ENCODE measurements at places on chromosomes 6 and 20.
A peak's percentile ranks its signal among the peaks of the same experiment; 100 is the strongest.

GRCh38 chr6:163406366-163406765, 8.2 kb upstream of the QKI start:
- H3K4me3 ChIP-seq = peak overlapping the region; percentile 42
- H3K27ac ChIP-seq = peak overlapping the region; percentile 71
- H3K36me3 ChIP-seq = no peaks in the 10 kb centered on the region
- no peak for DNase-seq

DNA sequence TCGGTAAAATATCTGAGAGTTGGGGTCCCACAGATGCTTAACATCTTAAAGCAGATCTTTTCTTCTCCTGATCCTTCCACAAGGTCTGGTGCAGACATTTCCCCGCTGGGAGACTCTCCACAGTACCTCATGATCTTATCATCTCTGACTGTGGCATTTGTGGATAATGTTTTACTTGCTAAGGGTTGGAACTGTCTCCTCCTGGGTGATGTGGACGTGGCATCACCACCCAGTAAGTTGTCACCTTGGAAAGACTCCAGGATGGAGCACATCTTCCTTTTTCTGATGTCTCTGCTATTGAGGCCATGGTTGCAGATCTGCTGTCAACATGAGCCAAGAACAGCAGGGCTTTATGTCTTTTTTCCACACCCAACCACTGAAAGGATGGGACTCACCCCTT, 42.0 kb upstream of the FANCE start:
- no peak for DNase-seq
- peaks cover 5% of the 10 kb centered on the region for H3K4me1 ChIP-seq
- H3K36me3 ChIP-seq = no peaks in the 10 kb centered on the region
- H3K27me3 ChIP-seq = no peaks in the 10 kb centered on the region
- H3K27ac ChIP-seq = no peak overlapping the region

GRCh38 chr20:37649017-37649416, 44.8 kb upstream of the CTNNBL1 start:
- H3K4me3 ChIP-seq = no peak overlapping the region
- H3K27me3 ChIP-seq = no peaks in the 10 kb centered on the region
- no peak overlapping the region for H3K27ac ChIP-seq
- H3K36me3 ChIP-seq = no peaks in the 10 kb centered on the region

GRCh38 chr20:16694161-16694560, 35.7 kb upstream of the SNRPB2 start:
- no peak overlapping the region for H3K27ac ChIP-seq
- H3K36me3 ChIP-seq = no peaks in the 10 kb centered on the region
- DNase-seq = no peak
- no peaks in the 10 kb centered on the region for H3K4me1 ChIP-seq

DNA sequence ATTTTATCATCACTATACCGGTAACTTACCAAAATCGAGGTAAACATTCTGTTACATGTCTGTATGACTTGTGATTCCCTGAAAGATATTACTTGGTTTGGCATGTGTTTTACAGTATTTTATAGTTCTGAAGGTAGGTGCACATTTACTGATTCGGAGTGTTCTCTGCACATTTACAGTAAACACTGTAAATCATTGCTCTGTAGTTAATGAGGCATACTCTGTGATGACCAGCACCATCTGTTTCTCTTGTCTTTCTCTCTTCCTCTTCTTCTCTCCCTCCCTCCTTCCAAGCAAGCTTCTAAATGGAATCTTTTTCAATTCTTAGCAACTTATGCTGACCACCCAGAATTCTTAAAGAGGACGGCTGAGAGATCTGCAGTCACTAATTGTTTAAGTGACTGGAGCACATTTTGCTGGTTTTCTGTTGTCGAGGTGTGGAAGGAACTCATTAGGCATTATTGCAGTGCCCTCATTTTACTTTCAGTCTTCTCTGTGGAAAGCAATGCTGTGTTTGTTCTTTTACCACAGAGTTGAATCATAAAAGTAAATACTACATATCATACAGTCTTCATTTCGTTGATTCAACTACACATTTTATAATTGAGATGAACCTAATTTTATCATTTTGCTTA, 126.5 kb downstream of the UTRN start:
- H3K27me3 ChIP-seq = no peaks in the 10 kb centered on the region
- no peaks in the 10 kb centered on the region for H3K36me3 ChIP-seq
- no peak overlapping the region for H3K27ac ChIP-seq
- no peak overlapping the region for H3K4me3 ChIP-seq
- peaks cover 25% of the 10 kb centered on the region for H3K4me1 ChIP-seq

DNA sequence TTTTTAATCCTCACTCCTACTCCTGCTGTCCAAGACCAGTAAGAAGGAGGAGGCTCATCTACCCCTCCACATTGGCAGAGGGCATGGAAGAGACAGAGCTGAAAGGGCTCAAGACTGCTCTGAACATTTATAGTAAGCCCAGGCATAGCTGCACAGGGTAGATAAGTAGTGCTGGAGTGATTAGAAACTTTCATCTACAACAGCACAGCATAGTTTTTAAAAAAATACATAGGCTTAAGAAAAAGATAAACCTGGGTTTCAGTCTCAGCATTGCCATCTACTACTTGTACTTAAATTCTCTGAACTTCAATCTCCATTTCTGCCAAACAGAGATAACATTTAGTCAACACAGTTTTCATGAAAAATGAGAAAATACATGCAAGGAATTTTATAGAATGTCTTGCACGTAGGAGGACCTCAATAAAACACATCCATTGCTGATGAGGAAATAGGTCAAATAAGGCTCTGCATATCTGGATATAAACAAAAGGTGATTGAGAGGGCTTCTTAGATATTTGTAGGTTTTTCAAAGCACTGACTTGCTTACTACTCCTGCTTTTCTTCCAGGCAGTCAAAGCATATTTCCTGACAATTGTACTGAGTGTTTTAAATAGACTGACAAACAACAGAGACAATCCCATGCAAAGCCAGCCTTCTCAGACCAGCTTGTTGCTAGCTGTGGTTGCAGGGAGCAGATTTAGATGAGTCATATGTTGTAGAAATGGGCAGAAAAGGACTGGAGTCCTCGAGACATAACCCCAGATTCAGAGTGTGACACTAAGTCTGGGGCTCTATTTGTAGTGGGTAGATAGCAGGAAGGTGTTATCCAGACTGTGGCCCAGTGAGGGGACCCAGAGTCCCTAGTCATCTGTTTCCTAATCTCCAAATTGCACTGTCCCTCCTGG, 107.4 kb upstream of the TAB2 start:
- H3K4me1 ChIP-seq = no peaks in the 10 kb centered on the region
- no peaks in the 10 kb centered on the region for H3K36me3 ChIP-seq
- H3K27ac ChIP-seq = no peak overlapping the region
- DNase-seq = no peak
- no peaks in the 10 kb centered on the region for H3K27me3 ChIP-seq

DNA sequence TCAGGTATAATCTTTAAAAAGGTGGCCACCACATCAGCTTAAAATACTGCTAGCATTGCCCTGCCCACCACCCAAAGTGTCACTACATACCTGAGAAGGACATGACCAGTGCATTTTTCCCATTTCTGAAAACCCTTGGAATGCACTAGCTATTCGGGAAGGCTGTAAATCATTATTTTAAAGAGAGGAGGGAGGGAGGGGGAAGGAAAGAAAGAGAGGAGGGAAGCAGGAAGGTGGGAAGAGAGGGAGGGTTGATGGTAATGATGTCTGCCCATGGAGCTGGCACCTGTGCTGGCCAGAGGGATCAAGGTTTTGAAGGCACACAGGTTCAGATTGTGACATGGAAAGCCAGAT, 32.4 kb downstream of the VAPB start:
- H3K4me1 ChIP-seq = no peaks in the 10 kb centered on the region
- DNase-seq = no peak
- no peak overlapping the region for H3K27ac ChIP-seq
- H3K4me3 ChIP-seq = no peak overlapping the region

DNA sequence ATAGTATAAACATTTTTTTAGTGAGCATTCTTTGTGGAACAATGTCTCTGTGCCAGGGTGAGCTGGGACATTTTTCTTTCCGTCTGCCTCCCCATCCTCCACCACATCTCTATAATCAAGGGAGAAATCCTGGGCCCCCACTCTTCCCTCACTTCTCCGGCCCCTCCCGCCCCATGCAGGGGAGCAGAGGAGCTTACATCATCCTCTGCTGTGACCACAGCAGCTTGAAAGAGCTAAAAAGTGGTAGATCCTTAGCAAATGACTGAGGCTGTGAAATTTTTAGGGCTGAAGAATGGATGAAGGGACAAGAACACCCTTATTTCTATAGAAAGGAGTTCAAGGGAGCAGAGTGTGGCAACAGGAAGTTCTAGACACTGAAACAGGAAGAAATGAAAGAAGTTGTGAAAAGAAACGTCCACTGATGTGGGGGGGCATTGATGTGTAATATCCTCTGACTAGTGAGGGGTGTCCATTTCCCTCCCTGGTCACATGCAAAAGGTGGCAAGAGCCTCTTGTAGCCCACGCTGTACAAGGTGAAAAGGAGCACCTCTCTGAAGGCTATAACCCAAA, 380.3 kb upstream of the JARID2 start:
- H3K4me3 ChIP-seq = no peak overlapping the region
- no peak for DNase-seq
- H3K4me1 ChIP-seq = no peaks in the 10 kb centered on the region
- H3K27ac ChIP-seq = no peak overlapping the region
- no peaks in the 10 kb centered on the region for H3K36me3 ChIP-seq
- no peaks in the 10 kb centered on the region for H3K27me3 ChIP-seq

DNA sequence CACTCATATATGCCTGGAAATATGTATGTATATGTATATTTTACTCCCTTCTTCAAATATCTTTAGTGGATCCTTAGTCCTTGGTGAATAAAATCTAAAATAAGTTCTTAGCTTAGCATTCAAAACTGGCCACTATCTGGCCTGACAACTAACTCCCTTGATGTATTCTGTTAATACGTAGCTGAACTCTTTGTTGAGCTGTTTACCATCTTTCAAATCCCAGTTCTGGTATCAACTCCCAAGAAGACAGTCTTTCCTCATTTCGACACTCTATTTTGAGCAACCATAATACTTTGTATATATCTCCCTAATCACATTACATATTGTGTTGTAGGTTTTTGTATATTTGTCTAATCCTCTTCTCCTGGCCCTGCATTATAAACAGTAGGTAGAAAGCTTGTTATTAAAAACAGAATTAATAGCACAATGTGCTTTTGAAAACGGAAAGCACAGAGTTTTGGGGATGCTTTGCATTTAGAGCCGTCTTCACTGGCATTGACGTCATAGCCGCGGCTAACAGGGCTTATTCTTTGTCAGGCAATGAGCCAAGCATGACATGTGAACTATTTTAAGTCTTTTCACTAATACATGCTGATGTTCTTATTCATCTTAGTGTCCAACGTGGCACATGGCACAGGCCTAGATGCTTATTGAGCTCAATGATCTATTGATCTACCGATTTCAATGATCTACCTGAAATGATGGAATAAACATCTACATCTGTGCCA, 47.2 kb upstream of the CCN2 start:
- no peak for DNase-seq
- peak overlapping the region; percentile 7 for H3K27ac ChIP-seq
- H3K4me3 ChIP-seq = no peak overlapping the region
- no peaks in the 10 kb centered on the region for H3K27me3 ChIP-seq

DNA sequence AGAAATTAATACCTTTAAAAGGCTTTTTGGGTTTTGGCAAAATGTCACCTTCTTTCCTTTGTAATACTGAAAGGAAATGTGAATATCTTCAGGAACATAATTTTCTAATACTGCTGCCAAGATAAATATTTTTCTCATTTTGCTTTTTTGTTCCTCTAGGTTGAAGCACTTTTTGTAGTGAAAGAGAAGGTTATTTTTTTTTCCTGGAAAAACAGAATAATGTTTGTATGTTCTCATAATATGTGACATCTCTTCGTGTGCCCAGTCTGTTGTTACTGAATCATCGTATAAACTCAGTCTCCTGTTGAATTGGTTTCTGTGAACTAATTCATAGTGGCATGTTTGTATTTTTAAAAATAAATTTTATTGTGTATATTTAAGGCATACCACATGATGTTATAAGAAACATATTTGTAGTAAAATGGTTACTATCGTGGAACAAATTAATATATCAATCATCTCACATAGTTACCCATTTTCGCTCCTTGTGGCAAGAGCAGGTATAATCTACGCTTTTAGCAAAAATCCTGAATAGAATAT, 74.4 kb downstream of the SH3BGRL2 start:
- no peaks in the 10 kb centered on the region for H3K36me3 ChIP-seq
- no peak for DNase-seq
- H3K4me3 ChIP-seq = no peak overlapping the region
- H3K27me3 ChIP-seq = no peaks in the 10 kb centered on the region
- no peaks in the 10 kb centered on the region for H3K4me1 ChIP-seq

- no peak overlapping the region for H3K27ac ChIP-seq
- peaks cover 9% of the 10 kb centered on the region for H3K36me3 ChIP-seq
These were observed 143.1 kb downstream of the STXBP5 start for GRCh38 chr6:147347179-147347881.
